Hematopoietic multipotent progenitor cell treated with erythropoietin and hydrocortisone succinate and interleukin-3 and kit ligand, for 8 days (in vitro differentiated cells): ENCODE measurements at places on chromosomes 5 and 9.

- DNase-seq = peak; percentile 49
Observed at GRCh38 chr9:33924978-33925797, 108.2 kb downstream of the UBE2R2 start.

- no peak for DNase-seq
Observed at GRCh38 chr5:82396396-82396795, 118.2 kb upstream of the RPS23 start.

GRCh38 chr5:37435261-37435660 lies 56.1 kb downstream of the WDR70 start:
- DNase-seq = no peak

DNA sequence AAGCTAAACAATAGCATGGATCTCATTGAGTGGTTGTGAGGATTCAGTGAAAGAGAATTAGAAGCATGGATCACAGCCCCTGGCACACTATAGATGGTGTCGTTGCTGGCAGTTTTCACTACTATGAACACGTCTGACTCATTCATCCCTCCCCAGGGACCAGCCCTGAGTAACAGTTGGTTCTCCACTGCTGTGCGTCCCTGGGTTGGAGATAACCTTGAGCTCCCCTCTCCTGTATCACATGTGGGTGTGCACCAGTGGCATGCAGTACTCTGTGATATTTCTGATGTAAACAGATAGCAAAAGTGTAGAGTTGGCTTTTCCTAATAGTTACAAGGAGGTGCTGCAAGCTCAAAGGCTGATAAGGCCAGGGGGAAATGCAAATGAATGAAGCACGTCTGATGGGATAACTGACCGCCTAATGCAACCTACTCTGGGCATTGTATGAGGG lies 8.8 kb upstream of the LCP2 start:
- peak; percentile 99 for DNase-seq

DNA sequence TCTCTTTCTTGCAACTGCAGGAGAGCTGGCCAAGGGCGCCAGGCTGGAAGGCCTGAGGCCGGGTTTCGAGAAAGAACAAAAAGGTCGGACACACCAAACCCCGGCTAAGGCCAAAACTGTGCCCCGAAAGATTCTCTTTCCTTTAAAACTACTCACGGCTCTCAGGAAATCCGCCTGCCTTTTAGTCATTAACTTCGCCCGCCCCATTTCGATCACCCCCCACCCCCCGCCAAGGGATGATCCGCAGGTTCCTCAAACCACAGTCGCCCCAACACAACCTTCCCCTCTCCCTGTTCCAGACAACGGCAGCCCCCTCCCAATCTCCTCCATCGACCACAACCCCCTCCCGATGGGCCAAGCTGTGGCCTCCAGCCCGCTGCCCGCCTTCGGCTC lies 536 bp downstream of the FEM1C start:
- DNase-seq = peak; percentile 47

- DNase-seq = no peak
Observed at GRCh38 chr5:147346006-147346561, 111.3 kb downstream of the STK32A start.

- DNase-seq = no peak
Observed at GRCh38 chr9:127977884-127978647, 2.7 kb downstream of the EEIG1 start.

GRCh38 chr5:6918255-6918654 lies 205.0 kb downstream of the TENT4A start:
- DNase-seq = no peak

DNA sequence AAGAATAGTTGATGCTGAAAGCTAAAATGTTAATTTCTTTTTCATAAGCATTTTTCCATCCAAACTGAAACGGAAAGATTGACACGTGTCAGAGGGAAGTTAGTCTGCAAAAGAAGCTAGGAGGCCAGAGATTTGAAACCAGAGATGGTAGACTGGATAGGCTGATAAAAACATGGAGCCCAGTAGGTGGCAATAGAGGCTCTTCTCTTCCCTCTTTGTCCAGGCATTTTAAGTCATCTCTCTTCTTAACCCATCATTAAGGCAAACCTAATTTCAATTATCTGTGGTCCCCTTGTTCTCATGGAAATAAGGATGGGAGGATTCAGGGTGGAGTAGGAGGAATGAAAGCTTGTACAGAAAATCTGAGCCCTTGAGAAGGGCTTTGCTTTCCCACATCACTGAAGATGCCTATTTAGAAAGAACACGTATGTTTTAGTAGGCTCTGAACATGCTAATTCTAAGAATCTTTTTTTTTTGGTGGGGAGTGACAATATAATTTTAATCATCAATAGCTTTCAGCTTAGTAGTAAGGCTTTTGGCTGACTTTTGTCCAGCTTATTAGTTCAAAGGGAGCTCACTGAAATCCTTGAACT lies 66.6 kb downstream of the ZNF474 start:
- DNase-seq = peak; percentile 54

DNA sequence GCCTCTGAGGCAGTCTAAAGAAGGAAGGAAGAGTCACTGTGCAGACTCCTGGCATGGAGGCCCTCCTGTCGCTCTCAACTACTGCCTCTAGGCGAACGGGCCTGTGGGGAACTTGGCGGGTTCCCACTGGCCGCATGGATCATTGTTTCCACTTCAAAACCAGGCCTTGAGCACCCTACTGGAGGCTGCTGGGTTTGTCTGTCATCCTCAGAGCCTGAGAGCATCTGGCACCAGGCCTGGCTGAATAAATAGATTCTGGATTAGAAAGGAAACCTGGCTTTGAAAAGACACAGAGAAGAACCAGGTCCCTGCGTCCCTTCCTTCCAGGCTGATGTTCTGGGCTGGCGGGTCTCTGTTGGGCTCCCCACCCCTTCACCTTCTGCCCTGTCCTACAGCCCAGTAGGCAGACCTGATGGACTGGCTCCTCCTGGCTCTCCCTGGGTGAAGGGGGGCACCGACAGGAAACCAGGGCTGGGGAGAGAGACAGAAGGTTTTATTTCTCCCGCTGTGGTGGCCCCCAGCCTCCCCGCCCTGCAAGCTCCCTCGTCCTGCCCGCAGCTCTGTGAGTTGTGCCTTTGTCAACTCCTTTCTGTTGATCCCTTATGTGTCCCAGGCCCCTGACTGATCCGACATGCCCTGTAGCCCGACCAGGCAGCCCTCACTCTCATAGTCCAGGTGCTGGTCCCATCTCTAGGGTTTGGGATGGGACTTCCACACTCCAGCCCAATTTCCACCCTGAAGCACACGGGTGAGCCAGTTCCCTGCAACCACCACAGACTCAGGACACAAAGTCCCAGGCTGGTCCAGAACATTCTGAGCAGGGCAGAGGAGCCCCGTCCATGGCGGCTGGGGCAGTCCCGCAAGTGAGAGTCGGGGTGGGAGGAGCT lies 50.1 kb downstream of the ADAMTS2 start:
- no peak for DNase-seq
